Mesendoderm (in vitro differentiated cells): ENCODE measurements at places on chromosomes 5 and 9.

- H3K36me3 ChIP-seq, result no peaks in the 10 kb centered on the region
- peaks cover 11% of the 10 kb centered on the region for H3K27me3 ChIP-seq
- H3K4me3 ChIP-seq, result no peak overlapping the region
- no peak for DNase-seq
Measured at GRCh38 chr5:40683305-40683704, 3.6 kb downstream of the PTGER4 start.

GRCh38 chr9:130399768-130400167 is 45.0 kb upstream of the ASS1 start:
- no peak overlapping the region for H3K4me3 ChIP-seq
- H3K27me3 ChIP-seq, result no peaks in the 10 kb centered on the region
- no peak overlapping the region for H3K27ac ChIP-seq
- DNase-seq, result no peak
- H3K4me1 ChIP-seq, result no peaks in the 10 kb centered on the region
- H3K36me3 ChIP-seq, result no peaks in the 10 kb centered on the region

GRCh38 chr5:111734597-111734996 is 22.4 kb downstream of the NREP start:
- H3K4me3 ChIP-seq, result no peak overlapping the region
- no peak overlapping the region for H3K27ac ChIP-seq
- no peaks in the 10 kb centered on the region for H3K27me3 ChIP-seq
- DNase-seq, result no peak
- no peaks in the 10 kb centered on the region for H3K4me1 ChIP-seq

GRCh38 chr9:77726289-77726688 is 78.2 kb upstream of the GNA14 start:
- H3K27ac ChIP-seq, result no peak overlapping the region
- DNase-seq, result no peak
- no peaks in the 10 kb centered on the region for H3K36me3 ChIP-seq
- H3K4me1 ChIP-seq, result no peaks in the 10 kb centered on the region
- H3K4me3 ChIP-seq, result no peak overlapping the region

GRCh38 chr9:94937214-94937903 is 210.9 kb downstream of the AOPEP start:
- H3K4me1 ChIP-seq, result peaks cover 1% of the 10 kb centered on the region
- H3K36me3 ChIP-seq, result no peaks in the 10 kb centered on the region
- no peak overlapping the region for H3K4me3 ChIP-seq
- DNase-seq, result peak; percentile 73

DNA sequence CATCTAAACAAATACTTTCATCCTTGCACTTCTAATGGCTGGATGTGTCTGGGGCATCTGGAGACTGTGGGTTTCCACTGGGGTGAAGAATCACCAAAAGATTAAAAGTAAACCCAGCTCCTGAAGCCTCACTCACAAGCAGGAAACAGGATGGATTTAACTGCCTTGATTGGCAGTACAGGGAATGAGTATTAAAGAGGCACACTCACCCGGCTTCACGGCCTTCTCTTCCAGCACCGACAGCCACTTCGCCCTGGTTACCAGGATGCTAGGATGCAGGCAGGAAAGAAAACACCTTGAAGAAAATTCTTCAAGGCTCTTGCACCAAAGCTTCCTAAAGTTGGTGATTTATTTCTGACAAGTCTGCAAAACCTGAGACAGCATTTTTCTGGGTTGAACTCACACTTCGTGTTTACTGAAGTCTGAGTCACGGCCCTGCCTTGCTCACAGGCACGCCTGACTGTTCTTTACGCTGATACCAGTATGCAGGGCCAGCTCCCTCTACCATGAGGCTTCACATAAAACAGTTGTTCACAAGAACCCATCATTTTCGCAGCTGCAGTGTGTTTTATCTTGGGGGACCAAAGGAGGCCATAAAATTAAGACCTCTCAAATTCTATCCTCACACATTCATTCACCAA is 56.5 kb upstream of the ZNF354A start:
- no peaks in the 10 kb centered on the region for H3K27me3 ChIP-seq
- DNase-seq, result no peak
- no peak overlapping the region for H3K4me3 ChIP-seq
- no peaks in the 10 kb centered on the region for H3K4me1 ChIP-seq
- H3K36me3 ChIP-seq, result no peaks in the 10 kb centered on the region

GRCh38 chr9:91724068-91724440 is 226.0 kb downstream of the ROR2 start:
- no peak overlapping the region for H3K4me3 ChIP-seq
- no peak for DNase-seq
- peaks cover 2% of the 10 kb centered on the region for H3K4me1 ChIP-seq
- no peak overlapping the region for H3K27ac ChIP-seq

- no peaks in the 10 kb centered on the region for H3K27me3 ChIP-seq
- peak; percentile 42 for DNase-seq
- no peak overlapping the region for H3K4me3 ChIP-seq
Measured at GRCh38 chr9:37951671-37952449, 47.9 kb upstream of the SLC25A51 start.

DNA sequence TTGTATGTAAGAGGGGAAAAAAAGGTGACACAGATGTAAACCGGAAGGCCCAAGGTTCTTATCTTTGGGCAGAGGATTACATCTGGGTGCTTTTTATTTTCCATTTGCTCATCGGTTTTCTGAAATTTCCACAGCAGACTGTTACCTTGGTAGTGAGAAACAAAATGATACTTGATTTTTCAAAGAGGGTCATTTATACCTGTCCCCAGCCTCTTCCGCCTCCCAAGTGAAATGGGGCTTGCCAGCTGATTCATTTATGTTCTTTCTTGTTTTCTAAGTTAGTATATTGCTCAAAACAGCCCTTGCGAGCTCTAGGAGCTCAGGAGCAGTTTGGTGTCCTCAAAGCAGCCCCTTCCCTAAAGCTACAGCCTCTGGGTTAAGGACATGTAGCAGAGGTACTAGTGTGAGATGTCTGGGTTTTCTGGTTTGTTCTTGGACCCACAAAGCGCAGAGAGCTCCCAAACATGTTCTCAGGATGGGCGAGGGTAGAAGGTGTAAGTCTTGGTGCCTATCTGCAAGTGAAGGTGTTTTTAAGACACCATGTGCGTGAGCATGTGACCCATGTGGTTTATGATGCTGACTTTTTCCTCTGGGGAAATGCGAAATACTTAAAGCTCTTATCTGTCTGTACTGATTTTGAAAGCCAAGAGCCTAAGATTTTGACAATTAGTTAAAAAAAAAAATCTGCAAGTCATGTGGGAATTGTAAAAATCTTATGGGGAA is 38.3 kb downstream of the DAPK1 start:
- no peak overlapping the region for H3K4me3 ChIP-seq
- peaks cover 1% of the 10 kb centered on the region for H3K36me3 ChIP-seq
- no peak for DNase-seq
- H3K27me3 ChIP-seq, result no peaks in the 10 kb centered on the region

DNA sequence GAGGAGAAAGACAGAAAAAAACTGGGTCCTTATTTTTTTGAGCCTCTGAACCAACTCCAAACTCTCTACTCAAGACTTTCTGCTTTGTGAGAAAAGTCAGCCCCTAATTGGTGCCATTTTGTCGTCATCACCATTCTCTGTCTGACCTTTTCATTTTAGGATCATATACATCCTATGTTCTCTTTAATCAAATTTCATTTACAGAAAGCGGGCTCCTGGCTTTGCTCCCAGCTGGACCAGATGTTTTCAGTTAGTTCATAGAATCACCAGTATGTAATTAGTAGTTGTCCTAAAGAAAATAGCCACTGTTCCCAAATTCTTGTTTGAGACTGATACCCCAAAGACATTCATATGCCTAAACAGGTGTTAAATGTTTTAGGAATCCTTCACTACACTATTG is 28.6 kb upstream of the SLCO4C1 start:
- H3K36me3 ChIP-seq, result no peaks in the 10 kb centered on the region
- no peaks in the 10 kb centered on the region for H3K27me3 ChIP-seq
- no peak overlapping the region for H3K4me3 ChIP-seq

GRCh38 chr5:54458221-54458620 is 2.7 kb downstream of the HSPB3 start:
- H3K4me3 ChIP-seq, result no peak overlapping the region
- peaks cover 2% of the 10 kb centered on the region for H3K4me1 ChIP-seq
- no peak overlapping the region for H3K27ac ChIP-seq
- DNase-seq, result peak; percentile 41

- H3K4me1 ChIP-seq, result peaks cover 2% of the 10 kb centered on the region
- H3K27ac ChIP-seq, result no peak overlapping the region
- no peak overlapping the region for H3K4me3 ChIP-seq
- no peaks in the 10 kb centered on the region for H3K36me3 ChIP-seq
- peak; percentile 78 for DNase-seq
Measured at GRCh38 chr9:16154521-16155078, 601.8 kb downstream of the CCDC171 start.

GRCh38 chr5:169762338-169763095 is 125.4 kb downstream of the DOCK2 start:
- H3K4me3 ChIP-seq, result no peak overlapping the region
- H3K4me1 ChIP-seq, result no peaks in the 10 kb centered on the region
- no peak overlapping the region for H3K27ac ChIP-seq
- peak; percentile 49 for DNase-seq
- H3K36me3 ChIP-seq, result no peaks in the 10 kb centered on the region
- no peaks in the 10 kb centered on the region for H3K27me3 ChIP-seq

- no peak overlapping the region for H3K27ac ChIP-seq
- no peaks in the 10 kb centered on the region for H3K4me1 ChIP-seq
- H3K27me3 ChIP-seq, result no peaks in the 10 kb centered on the region
- no peak overlapping the region for H3K4me3 ChIP-seq
- DNase-seq, result no peak
Measured at GRCh38 chr5:126182971-126183695, 240.1 kb upstream of the GRAMD2B start.

- H3K36me3 ChIP-seq, result peaks cover 3% of the 10 kb centered on the region
- no peak for DNase-seq
Measured at GRCh38 chr9:37921168-37921510, 17.2 kb upstream of the SLC25A51 start.

DNA sequence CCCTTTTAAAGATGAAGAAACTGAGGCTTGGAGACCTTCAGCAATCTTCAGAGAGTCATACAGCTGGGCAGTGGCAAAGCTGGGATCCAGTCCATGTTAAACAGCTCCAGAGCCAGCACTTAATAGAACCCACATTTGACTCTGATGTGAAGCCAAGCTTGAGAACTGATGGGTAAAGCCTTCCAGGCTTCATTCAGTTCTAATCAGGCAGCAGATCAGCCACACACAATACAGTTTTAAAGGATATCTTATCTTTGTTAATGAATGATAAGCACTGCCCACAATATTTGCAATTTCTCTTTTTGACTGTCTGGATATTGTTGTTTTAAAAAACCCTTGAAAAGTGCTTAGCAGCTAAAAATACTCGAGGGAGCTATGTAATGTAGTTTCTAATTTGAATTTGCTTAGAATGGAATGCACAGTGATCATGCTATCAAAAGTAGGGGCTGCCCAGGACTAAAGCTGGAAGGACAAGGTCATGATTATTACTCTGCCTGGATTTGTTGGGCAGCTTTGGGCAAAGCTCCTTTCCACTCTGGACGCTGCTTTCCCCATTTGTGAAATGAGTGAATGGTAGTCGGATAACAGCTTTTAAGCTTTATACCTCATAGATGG is 31.3 kb upstream of the HTR4 start:
- H3K4me3 ChIP-seq, result no peak overlapping the region
- H3K36me3 ChIP-seq, result no peaks in the 10 kb centered on the region
- peaks cover 6% of the 10 kb centered on the region for H3K4me1 ChIP-seq
- DNase-seq, result peak; percentile 27

DNA sequence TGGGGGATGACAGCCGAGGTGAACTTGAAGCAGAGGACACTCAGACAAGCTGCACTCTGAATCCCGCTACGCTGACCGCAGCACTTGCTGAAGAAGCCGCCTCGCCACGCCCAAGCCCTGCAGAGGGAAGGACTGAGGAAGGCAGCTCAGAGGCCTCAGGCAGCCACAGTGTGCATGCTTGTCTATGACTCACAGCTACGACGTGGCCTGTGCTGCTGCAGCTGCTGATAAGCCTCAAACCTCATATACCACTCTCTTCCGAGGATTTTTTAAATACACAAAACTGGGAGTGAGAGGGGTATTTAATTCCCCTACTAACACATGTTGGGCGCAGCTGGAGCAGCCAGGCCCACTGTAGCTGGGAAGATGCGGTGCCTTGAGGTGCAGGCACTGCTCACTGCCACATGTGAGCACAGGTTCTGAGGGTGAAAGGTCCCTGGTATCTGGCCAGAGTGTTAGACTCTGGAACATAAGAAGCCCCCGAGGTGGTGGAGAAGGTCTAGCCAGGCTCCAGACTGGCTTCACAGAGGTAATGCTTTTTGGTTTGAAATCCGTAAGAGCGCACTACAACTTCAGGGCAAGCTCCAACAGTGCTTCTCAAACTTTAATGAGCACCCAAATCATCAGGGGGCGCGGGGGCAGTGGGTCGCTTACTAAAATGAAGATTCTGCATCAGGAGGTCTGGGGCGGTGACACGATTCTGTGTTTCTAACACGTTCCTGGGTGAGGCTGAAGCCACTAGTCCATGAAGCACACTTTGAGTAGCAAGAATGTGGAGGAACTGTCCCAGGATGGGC is 196.8 kb downstream of the AUH start:
- H3K27ac ChIP-seq, result no peak overlapping the region
- H3K4me1 ChIP-seq, result peaks cover 2% of the 10 kb centered on the region
- H3K4me3 ChIP-seq, result no peak overlapping the region

DNA sequence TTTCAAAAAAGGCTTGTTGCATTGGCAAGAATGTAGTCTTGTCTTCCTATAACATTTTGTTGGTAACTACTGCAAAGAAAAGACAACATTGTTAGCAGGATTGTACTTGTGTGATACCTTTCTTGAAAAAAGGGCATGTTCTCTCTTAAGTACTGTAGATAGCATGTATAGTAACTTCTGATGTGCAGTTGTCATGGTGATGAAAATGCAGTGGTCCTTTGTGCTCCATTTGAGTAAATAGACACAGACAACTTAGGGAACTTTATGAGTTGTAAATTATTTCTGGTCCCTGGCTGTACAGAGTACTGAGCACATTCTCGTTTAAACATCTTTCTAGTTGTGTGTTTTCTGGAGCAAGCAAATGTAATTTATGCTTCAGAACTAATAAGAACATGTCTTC is 103.3 kb downstream of the CD180 start:
- H3K36me3 ChIP-seq, result no peaks in the 10 kb centered on the region
- DNase-seq, result no peak
- no peaks in the 10 kb centered on the region for H3K27me3 ChIP-seq
- H3K27ac ChIP-seq, result no peak overlapping the region
- H3K4me3 ChIP-seq, result no peak overlapping the region
- peaks cover 5% of the 10 kb centered on the region for H3K4me1 ChIP-seq

DNA sequence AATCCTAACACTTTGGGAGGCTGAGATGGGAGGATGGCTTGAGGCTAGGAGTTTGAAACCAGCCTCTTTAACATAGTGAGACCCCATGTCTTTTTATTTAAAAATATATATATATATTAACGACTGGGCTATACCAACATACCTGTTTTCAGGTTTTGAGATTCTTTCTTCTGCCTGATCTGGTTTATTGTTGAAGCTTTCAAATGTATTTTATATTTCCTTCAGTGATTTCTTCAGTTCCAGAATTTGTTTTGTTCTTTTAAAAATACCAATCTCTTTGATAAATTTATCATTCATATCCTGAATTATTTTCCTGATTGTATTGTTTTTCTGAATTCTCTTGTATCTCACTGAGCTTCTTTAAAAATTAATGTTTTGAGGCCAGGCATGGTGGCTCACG is 31.2 kb downstream of the OGN start:
- no peaks in the 10 kb centered on the region for H3K27me3 ChIP-seq
- H3K36me3 ChIP-seq, result no peaks in the 10 kb centered on the region
- no peak overlapping the region for H3K27ac ChIP-seq
- H3K4me3 ChIP-seq, result no peak overlapping the region
